ENCODE measurements at places on chromosomes 6 and 20.

DNA sequence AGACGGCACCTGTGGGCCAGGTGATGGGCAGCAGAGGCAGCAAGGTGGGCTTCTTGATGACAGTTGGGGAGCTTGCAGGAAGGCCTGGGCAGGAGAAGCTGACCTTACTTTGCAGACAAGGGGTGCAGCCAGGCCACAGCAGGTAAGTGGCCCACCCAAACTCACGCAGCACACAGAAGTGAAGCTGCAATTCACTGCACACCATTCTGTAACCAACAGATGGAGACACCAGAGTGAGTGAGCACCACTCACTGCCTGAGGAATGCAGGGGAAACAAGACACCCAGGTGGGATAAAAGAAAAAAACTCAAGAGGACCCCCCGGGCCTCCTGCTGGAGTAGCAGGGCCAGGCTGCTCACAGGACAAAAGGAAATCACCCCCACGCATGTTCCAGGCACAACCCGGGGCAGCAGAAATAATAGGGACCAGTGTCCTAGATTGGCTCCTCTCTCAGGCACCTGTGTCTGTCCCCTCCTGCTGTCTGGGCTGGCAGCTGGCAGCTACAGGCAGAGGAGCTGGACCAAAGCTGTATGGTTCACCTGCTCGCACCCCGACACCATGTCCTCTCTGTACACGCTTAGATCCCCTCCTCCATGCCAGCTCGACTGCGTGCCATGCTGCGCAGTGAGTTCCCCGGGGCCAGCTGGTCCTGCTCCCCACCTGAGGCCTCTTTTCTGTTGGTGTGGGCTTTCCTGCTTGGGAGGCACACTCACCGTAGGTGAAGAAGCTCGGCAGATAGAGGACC, 4.9 kb downstream of the MTCH1 start:
- DNase-seq, result no peak

- DNase-seq, result no peak
These were observed 131.1 kb upstream of the COL21A1 start for GRCh38 chr6:56378507-56378906.

GRCh38 chr20:34083137-34083536, 28.9 kb downstream of the EIF2S2 start:
- peak; percentile 72 for DNase-seq

DNA sequence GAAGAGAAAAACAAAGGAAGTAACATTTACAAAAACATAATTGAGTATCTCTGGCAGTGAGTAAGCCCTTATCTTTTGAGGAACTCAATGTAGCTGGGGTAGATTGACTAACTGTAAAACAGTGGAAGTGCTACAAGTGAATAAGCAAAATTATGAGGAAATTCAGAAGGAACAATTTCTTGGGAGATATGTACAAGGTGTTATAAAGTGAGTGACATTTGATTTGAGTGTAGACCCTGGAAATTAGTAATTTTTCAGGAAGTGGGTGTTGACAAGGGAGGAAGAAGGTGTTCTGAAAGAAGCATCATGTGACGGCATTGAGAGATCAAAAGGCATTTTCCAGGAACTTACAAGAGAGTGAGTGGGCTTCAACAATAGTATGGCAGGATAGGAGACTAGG, 22.2 kb downstream of the XRN2 start:
- DNase-seq, result no peak

- DNase-seq, result no peak
These were observed 162.0 kb upstream of the MLN start for GRCh38 chr6:33965766-33966165.

All from fibroblast of skin of back (primary cell).